ENCODE measurements at places on chromosomes 6 and 20.

GRCh38 chr6:167689751-167690150 is 137.0 kb upstream of the AFDN start:
- DNase-seq = no peak

DNA sequence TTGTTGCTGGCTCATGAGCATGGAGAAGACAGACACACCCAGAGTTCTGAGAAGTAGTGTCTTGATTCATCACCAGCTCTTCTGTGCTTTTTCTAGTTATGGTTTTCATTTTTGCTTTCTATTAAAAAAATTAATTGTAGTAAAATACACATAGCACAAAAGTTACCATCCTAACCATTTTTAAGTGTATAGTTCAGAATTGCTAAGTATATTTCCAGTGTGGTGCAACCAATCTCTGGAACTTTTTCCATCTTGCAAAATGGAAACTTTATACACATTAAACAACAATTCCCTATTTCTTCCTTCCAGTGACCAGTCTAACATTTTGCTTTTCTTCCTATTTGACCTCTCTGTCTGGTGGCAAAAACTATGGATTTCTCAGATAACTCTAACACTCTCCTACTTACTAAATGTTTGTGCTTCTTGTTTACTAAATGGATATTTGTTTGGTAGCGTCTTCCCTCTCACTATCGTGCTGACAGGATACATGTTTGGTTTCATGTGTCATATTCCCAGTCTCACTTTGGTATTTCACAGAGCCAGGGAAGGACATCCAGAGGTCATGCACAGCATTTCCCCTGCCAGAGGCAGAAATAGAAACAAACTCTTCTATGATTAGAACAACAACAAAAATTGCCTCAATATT is 40.6 kb downstream of the TXLNB start:
- DNase-seq = no peak

- DNase-seq = no peak
Measured at GRCh38 chr6:101747716-101748115, 354.2 kb downstream of the GRIK2 start.

DNA sequence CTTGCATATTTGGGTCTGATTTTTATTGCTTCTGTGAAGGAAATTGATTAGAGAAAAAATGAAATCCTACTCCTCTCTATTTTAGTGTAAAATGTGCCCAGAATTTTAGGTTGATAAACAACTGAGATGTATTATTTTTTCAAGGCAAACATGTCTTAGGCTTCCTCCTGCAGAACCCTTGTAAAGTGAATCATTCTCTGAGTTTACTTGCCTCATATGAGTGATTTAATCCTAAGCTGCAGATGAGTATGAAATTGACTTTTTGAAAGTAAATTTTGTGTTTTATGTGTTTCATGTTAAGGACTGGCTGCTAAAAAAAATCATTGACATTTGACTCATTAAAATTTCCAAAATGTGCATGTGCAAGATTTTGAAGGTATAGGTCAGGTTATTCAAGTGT is 138.5 kb upstream of the PHACTR1 start:
- no peak for DNase-seq

DNA sequence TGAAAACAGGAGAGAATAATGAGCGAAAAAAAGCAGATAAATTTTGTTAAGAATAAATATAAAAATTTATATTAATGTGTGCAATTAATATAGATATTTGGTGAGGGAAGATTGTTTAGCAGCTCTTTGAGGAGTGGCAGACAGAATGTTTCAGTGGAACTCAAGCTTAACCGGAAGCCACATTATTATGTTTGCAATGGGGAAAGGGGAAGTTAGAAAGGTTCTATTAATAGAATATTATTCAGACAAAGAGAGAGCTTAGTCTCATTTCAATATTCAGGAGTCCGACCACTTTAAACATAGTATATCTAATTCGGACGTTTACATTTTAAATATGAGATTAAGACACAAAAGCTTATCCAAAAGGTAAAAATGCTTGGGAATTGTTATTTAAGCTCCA is 81.6 kb upstream of the KHDRBS2 start:
- DNase-seq = no peak

GRCh38 chr6:41671376-41671775 is 33.1 kb downstream of the MDFI start:
- DNase-seq = peak; percentile 42

All from NCI-H2171 treated with DMSO at 0.1 percent for 48 hours (cell line).